ENCODE measurements at places on chromosomes 12 and 14.

DNA sequence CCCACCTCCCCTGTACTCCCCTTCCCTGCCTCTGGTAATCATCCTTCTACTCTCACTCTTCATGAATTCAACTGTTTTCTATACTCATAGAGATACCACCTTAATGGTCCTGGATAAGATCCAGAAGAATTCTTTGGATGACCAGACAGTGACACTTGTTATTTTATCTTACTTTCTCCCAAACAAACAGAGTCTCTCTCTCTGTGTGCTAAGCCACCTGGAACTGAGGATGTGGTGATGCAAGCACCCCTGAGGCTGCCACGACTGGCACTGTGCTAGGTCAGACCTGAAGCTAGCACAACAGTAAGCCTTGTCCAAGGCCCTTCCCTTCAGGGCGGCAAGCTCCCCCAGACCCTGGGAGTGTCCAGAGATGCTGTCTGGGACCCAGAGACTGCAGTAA, 250.2 kb downstream of the C12orf50 start:
- DNase-seq, result no peak

GRCh38 chr12:113263431-113263963, 42.2 kb downstream of the TPCN1 start:
- DNase-seq, result no peak

DNA sequence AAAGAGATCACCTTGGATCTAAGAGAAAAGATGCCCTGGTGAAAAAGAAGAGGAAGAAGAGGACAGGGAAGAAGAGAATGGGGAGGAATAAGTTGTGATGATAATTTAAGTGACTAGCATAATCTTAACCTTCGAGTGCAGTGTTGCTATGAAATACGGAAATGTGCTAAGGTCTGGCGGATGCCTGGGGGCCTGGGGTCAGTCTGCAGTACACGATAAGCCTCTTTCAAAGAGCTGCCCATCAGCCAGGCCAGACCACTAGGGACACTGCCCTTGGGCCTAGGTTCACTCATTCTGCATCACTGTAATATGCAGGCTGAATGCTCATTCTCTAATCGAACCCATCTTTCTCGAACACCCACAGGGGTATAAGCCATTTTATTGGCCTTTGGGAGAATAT, 83.4 kb downstream of the PLEKHG3 start:
- no peak for DNase-seq

DNA sequence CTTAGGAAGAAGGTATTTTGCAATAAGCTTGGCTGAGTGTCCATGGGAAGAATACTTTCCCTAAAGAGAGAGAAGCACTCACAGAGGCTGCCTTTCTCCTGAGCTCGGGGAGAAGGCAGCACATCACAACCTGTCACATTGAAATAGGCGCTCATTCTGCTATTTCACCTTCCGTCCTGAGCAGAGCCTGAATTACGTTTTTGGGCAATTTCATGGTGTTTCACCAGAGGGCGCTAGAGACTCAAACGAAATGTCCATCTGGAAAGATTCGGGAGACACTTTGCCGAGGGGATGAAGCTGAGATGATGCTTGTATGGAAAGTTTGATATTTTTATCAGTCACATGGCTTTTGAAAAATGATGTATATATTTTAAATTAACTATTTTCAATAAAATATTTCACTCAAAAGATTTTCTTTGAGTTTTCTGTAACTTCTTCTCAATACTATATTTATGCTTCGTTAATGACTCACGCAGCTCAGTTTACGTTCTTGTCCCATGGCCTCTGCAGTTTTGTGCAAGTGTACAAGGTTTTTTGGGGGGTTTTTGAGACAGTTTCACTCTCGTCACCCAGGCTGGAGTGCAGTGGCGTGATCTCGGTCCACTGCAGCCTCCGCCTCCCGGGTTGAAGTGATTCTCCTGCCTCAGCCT, 17.4 kb upstream of the B4GALNT3 start:
- peak; percentile 48 for DNase-seq

DNA sequence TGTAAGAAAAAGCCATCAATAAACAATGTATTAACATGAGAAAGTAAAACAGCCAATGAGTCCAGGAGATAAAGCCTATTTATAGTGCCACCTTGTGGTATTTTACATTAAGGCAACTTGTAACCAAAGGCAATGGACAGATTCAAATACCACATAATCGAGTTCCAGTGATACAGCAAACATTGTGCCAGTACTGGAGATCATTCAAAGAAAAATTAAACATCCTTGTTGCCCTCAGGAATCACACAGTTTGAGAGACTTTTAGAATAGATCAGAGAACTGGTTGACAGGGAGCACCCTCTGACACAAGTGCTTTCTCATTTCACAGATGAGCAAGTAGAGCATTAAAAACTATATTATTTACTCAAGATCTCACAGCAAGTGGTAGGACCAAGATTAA, 98.1 kb downstream of the DDHD1 start:
- no peak for DNase-seq

- DNase-seq, result peak; percentile 32
Observed at GRCh38 chr14:73761618-73762355, 47.6 kb upstream of the PNMA1 start.

- DNase-seq, result no peak
Observed at GRCh38 chr14:34137001-34137745, 186.3 kb upstream of the EGLN3 start.

DNA sequence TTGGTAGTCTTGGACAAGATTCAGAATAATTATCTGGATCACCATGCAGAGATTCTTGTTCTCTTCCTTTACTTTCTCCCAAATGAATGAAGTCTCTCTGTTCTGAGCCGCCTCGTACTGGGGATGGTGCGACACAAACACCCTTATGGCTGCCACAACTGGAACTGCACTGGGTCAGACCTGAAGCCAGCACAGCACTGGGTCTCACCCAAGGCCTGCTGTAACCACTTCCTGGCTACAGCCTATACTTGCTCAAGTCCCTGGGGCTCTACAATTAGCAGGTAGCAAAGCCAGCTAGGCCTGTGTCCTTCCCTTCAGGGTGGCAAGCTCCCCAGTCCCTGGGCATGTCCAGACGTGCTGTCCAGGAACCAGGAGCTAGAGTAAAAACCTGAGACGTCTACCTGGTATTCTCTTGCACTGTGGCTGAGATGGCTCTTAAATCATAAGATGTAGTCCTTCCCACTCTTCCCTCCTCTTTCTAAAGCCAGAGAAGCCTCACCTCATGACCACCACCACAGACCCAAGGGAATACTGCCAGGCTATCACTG, 27.6 kb downstream of the IFNG start:
- no peak for DNase-seq

- DNase-seq, result no peak
Observed at GRCh38 chr12:6332459-6332858, 9.4 kb downstream of the TNFRSF1A start.

- no peak for DNase-seq
Observed at GRCh38 chr12:124413401-124413800, 118.5 kb downstream of the RFLNA start.

DNA sequence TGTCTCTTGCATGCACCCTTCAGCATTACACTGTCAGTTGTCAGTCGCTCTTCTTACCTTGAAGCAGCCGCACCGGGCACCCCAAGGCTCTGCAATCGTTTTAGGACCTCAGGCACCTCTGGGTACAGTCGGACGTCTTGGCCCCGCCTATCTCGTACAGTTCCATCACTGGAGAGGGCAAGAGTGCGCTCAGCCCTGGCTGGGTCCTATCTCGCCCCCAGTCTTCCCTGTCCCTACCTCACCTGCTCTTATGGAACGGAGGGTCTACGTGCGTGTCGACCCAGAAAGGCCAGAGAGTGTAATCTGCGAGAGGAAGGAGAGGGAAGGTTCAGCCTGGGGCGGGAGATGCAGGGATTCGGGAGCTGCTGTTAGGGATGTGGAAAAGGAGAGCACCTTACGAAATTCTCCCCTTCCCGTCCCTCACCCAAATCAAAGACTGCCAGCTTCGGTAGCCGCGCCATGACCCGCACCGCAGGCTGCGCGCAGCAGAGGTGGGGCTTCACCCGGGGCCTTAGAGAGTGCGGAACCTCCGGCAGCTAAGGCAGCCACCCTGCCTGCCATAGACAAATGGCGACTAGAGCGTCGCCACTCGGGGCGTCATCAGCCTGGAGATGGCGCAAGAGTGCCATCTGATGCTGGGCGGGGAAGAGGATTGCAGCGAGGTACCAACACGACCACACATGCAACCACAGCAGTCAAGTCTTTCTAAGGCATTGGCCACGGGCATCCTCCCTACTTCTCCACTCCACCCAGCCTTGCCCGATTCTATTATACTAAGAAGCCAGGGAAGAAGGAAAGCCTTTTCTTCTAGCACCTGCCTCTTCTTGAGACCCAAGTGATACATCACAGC, at the start of gene MDP1:
Gene MDP1, minus strand, starts transcription at position 572 of the 850 bp plus-strand sequence. Its CDS starts 111 bp downstream, at position 461.
- DNase-seq, result peak; percentile 88

DNA sequence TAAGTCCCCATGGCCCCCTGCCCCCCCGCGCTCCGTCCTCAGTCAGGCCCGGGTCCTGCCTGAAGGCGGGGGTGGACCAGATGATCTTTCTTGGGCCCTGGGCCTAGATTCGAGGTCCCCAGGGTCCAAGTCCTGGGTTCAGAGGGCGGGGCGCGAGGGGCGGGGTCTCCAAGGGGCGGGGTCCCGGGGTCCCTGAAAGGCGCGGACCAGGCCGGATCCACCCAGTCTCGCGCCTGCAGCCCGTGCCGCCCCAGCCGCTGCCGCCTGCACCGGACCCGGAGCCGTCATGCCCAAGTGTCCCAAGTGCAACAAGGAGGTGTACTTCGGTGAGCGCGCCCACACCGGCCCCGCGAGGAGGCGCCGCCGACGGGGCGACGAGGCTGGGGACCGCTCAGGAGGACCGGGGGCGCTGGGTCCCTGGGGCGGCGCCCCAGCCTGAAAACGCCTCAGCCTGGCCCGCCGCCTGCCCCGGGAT, 325 bp downstream of the CRIP1 start:
- peak; percentile 64 for DNase-seq

DNA sequence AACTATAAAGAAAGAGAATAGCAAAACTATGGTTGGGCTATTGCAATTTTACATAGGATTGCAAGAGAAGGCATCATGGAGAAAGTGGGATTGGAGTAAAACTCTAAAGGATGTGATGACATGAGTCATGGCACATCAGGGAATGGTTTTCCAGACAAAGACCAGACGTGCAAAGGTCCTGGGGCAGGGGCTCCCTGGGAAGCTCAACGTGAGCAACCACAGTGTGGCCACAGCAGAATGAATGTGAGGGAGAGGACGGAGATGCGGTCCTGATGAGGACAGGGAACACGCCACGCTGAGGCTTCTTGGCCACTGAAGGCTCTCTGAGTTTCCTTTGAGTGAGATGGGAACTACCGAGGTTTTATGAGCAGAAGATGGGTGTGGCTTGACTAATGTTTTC, 38.2 kb downstream of the FZD10 start:
- no peak for DNase-seq

DNA sequence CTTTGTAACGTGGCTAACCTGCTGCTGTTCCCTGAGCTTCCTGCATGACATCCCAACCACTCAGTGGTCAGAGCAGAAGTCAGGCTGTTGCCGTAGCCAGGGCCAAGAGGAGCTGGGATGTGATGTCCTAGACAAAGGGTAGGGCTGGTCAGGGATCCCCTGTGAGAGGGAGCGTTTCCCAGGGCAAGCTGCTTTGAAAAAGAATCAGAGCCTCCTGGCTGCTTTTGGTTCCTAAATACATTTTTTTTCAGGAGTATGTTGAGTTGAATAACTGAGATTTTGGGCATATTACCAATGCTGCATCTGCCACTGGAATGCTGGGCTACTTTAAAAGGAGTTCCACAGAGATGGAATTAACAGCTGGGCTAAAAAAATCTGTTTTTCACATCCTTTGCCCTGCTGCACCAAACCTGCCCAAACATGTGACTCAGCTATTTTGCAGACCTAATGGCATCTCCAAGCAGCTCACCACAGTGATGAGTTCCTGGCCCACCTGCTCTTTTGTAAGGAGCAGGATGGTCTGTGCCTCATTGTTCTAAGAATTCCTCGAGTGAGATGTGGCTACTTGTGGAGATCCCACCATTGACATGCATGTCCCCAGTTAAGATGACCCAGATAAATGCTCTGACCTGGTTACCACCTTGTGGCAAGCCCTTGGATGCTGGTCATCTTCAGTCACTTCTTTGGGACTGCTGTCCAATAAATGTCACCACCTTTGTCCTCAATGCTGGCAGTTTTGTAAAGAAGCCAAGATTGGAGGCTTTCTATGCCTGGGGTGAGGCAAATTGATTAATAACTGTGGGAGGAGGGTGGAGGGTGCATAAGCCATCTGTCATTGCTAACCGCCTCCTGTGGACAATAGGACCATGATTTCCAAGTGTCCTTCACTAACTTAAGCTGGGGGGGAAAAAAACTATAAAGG, 24.1 kb downstream of the ANKRD13A start:
- no peak for DNase-seq

DNA sequence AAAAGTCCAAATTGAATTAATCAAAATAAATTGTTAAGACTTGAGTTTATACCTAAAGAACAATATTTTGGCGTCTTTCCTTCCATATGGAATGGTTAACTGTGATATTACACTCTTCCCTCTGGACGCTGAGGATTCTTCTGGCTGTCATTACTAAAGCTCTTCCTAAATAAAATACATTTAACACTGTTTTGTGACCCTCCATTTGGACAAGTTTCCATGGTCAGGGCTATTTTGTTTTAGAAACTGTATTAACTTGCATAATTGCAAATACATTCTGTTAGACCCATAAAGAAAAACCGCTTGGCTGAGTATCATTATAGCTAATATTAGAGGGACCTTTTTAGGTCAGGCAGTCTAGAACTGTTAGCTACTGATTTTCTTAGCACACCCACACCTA, 87.4 kb downstream of the NAV3 start:
- DNase-seq, result no peak

GRCh38 chr12:102302553-102302952, 104.9 kb upstream of the PMCH start:
- no peak for DNase-seq

DNA sequence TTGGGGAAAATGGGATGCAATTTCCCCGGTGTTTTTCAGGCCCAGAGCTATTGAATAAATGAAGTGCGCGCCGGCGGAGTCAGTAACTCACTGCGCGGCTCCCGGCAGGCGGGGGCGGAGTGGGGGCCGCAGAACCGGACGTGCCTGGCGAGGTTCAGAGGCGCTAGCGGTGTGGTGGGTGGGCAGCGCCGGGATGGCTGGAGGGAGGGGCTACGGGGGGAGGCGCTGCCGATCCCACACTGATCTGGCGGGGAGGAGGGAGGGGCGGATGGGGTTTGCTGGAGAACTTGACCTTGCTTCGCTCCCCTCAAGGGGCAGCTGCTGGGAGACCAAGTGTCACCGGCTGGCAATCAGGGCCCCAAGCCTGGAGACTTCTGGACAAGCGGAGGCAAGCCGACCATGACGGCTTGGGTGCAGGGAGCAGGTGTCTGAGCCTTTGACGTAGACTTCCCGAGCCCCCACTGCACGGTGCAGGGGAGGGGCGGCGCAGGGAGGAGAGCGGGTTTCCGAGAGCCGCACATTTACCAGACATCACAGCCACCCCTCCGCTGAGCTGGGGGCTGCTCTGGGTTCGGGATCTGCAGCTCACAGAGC, 174.1 kb upstream of the RTL1 start:
- DNase-seq, result no peak

- no peak for DNase-seq
Observed at GRCh38 chr12:104242546-104243206, 27.1 kb downstream of the TXNRD1 start.

- no peak for DNase-seq
Observed at GRCh38 chr14:60710494-60710893, 13.7 kb downstream of the SIX4 start.

- DNase-seq, result no peak
Observed at GRCh38 chr14:89239023-89239422, 178.0 kb downstream of the FOXN3 start.

All from activated naive CD4-positive, alpha-beta T cell treated with Interleukin-2 at 50 U/mL for 16 hours (primary cell).